Activated T-helper 2 cell treated with anti-CD3 and anti-CD28 coated beads, Interferon-gamma antibody, Interleukin-2, Interleukin-4, amounts not matched to agents 10 μg/mL and 5 μg/mL and 100 μg/mL, durations not matched to agents 14 hours and 24 hours and 36 hours (primary cell): ENCODE measurements at places on chromosomes 2 and 18.
A peak's percentile ranks its signal among the peaks of the same experiment; 100 is the strongest.

GRCh38 chr2:218821605-218822211 lies 9.9 kb downstream of the PRKAG3 start:
- no peaks in the 10 kb centered on the region for H3K4me1 ChIP-seq
- no peak for DNase-seq
- no peak overlapping the region for H3K4me3 ChIP-seq
- no peaks in the 10 kb centered on the region for H3K36me3 ChIP-seq
- peaks cover 6% of the 10 kb centered on the region for H3K27me3 ChIP-seq

DNA sequence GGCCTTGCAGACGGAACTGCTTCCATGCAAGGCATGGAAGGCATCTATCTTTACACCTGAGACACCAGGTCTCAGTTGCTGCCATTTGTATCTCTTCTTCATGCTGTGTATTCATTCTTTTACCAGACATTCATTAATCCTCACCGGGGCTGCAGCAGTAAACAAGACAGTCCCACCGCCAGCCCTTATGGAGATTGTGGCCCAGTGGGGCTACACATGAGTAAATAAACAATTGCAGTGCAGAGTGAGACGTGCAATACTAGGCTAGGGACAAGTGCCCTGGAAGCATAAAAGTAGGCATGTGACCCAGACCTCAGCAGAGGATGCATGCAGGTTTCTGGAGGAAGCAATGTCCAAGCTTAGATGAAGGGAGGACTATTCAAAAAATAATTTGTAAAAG lies 497.6 kb upstream of the KLHL29 start:
- H3K4me3 ChIP-seq = no peak overlapping the region
- DNase-seq = no peak
- H3K27me3 ChIP-seq = no peaks in the 10 kb centered on the region
- H3K36me3 ChIP-seq = no peaks in the 10 kb centered on the region
- H3K4me1 ChIP-seq = no peaks in the 10 kb centered on the region

DNA sequence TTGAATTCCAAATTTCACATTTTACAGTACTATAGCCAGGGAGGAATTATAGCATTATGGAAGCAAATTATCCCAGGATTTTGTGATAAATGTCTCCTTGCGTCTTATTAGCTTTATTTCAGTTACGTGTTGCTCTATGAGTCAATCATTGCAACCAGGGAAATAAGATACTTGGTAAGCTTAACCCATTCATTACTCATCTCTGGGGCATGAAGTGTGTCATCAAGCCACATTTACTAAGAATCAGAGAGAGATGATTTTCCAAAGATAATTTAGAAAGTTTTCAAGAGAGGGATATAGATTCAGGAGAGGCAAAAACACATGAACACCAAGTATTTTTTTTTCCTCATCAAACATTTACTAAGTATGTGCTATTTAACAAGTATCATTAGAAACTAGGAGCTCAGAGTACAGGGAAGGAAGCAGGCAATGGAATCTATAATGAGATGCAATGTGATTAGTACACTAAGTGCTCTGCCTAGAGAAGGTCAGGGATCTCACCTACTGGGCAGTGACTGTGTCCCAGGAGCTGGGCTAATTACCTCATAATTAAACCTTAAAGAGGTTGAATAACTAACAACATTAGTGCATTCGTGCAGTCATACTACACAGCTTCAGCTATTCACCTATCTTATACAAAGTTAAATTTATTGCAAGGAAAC lies 217.8 kb upstream of the NXPH2 start:
- no peak overlapping the region for H3K4me3 ChIP-seq
- no peaks in the 10 kb centered on the region for H3K4me1 ChIP-seq
- H3K27me3 ChIP-seq = no peaks in the 10 kb centered on the region
- DNase-seq = no peak

DNA sequence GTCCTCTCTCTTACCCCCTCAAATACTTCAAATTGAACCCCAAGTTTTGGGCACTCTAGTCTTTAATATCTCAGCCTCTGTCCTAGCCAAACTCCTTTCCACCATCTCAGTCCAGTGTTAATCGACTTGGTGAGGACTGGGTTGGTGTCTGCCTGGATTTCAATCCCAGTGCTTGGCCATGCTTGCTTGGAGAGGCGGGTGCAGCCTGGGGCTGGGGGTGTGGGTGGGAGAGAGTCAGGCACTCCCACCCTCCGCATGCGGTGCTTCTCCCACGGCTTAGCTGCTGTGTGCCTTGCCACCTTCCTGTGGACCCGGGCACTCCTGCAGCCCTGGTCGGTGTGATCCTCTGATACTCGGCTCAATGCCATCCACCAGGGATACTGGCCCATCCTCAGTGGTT lies 220.8 kb upstream of the HDAC4 start:
- H3K27ac ChIP-seq = no peak overlapping the region
- no peaks in the 10 kb centered on the region for H3K36me3 ChIP-seq
- H3K4me3 ChIP-seq = no peak overlapping the region
- peaks cover 36% of the 10 kb centered on the region for H3K4me1 ChIP-seq

- DNase-seq = no peak
- H3K27me3 ChIP-seq = no peaks in the 10 kb centered on the region
- peak overlapping the region; percentile 98 for H3K27ac ChIP-seq
Measured at GRCh38 chr2:127388423-127389164, 819 bp upstream of the MAP3K2 start.

DNA sequence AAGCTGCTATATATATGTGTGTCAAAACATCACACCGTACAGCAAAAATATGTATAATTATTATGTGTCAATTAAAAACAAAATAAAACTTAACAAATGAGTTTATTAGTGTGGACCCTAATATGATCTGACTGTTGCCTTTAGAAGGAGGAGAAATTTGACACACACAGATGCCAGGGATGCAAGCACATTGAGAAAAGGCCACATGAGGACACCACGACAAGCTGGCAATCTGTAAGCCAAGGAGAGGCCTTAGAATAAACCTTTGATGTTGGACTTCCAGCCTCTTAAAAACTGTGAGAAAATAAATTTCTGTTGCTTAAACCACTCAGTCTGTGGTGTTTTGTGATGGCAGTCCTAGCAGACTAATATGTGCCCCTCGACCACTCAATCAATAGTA lies 214.7 kb downstream of the KCNS3 start:
- no peaks in the 10 kb centered on the region for H3K27me3 ChIP-seq
- H3K4me1 ChIP-seq = no peaks in the 10 kb centered on the region
- no peak overlapping the region for H3K4me3 ChIP-seq

DNA sequence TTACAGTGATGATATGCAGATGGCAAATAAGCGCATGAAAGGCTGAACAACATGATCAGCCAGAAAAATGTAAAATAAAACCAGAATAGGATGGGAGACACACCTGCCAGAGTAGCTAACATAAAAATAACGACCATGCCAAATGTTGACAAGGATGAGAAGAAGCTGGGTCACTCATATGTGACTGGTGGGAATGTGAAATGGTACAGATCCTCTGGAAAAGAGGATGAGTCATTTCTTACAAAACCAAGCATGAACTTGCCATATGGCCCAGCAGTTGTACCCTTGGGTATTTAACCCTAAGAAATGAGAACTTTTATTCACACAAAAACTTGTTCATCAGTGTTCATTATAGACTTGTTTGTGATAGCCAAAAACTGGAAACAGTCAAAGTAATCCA lies 143.8 kb downstream of the SH3BP4 start:
- no peaks in the 10 kb centered on the region for H3K27me3 ChIP-seq
- no peak overlapping the region for H3K4me3 ChIP-seq
- H3K27ac ChIP-seq = no peak overlapping the region
- H3K4me1 ChIP-seq = no peaks in the 10 kb centered on the region

DNA sequence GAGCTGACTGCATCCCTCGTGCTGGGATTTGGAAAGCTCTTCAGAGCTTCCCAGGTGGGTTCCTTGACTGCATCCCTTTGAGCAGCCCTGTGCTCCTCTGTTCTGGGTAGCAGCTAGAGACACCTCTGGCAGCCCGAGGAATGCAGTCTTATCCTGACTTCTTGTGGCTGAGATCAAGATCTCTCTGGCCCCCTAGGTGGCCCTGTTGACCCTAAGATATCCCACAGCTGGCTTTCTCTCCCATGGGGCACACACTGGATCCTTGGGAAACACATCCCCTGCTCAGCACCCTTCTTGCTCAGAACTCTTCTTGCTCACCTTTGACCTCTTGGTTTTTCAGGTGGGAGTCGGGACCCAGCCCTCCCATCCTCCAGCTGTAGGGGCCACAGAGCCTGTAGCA lies 237.2 kb downstream of the TSN start:
- H3K4me1 ChIP-seq = no peaks in the 10 kb centered on the region
- peaks cover 4% of the 10 kb centered on the region for H3K27me3 ChIP-seq
- no peak overlapping the region for H3K27ac ChIP-seq
- no peak for DNase-seq
- H3K4me3 ChIP-seq = no peak overlapping the region
- no peaks in the 10 kb centered on the region for H3K36me3 ChIP-seq

DNA sequence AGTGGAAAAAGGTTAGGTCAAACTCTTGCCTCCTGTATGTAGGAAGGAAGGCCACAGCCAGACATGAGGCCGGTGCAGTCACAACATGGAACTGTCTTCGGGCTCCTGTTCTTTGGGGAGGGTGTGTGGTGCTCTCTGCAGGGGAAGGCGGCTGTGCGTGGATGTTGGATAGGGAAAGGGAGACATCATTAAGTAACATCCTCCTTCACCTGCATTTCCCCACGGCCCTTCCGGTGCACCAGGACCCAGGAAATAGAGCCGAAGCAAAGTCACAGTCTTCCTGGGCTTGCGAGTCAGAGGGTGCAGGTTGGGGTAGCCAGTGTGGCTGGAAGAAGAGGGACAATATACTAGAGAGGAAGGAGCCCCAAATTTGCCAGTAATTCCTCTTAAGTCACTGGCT lies 78.9 kb upstream of the SMAD7 start:
- H3K4me3 ChIP-seq = no peak overlapping the region
- no peak overlapping the region for H3K27ac ChIP-seq
- no peak for DNase-seq
- no peaks in the 10 kb centered on the region for H3K36me3 ChIP-seq
- H3K27me3 ChIP-seq = peaks cover 1% of the 10 kb centered on the region
- peaks cover 19% of the 10 kb centered on the region for H3K4me1 ChIP-seq

DNA sequence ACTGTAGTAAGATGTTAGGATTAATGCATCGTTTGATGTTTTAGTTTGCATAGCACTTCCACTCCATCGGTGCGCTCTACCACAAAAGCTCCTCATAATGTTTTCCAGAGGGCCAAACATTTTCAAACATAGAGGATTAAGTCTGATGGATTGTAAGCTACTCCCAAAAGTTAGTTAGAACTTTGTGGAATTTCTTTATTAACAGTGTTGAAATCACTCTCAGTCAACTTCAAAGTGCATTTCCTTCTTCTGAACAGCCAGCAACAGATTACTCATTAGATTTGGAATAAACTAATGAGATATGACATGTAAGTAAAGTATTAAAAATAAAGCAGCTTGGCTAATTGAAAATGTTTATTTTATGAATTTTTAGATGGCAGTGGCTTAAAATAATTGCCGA lies 30.1 kb upstream of the CTAGE1 start:
- H3K36me3 ChIP-seq = no peaks in the 10 kb centered on the region
- H3K27ac ChIP-seq = no peak overlapping the region
- no peak overlapping the region for H3K4me3 ChIP-seq
- no peaks in the 10 kb centered on the region for H3K4me1 ChIP-seq
